ENCODE measurements at places on chromosomes 2 and 18. TPM values are rescaled to one million over a fixed set of nuclear protein-coding genes. Genes with fewer than 3 reads are reported as not detected.

GRCh38 chr2:109537565-109538222 lies 76.1 kb downstream of the SEPTIN10 start:
- H3K27ac ChIP-seq, result no peak overlapping the region
- no peak for DNase-seq
- no peak overlapping the region for H3K4me3 ChIP-seq
- no peaks in the 10 kb centered on the region for H3K27me3 ChIP-seq
- no peaks in the 10 kb centered on the region for H3K4me1 ChIP-seq

GRCh38 chr18:78579449-78579848 lies 400.2 kb upstream of the SALL3 start:
- H3K27me3 ChIP-seq, result no peaks in the 10 kb centered on the region
- H3K27ac ChIP-seq, result no peak overlapping the region
- DNase-seq, result no peak
- H3K4me1 ChIP-seq, result no peaks in the 10 kb centered on the region
- no peak overlapping the region for H3K4me3 ChIP-seq

The TUBB8B gene
- total RNA-seq, result not detected

- H3K4me3 ChIP-seq, result no peak overlapping the region
- peaks cover 27% of the 10 kb centered on the region for H3K36me3 ChIP-seq
- H3K4me1 ChIP-seq, result no peaks in the 10 kb centered on the region
Observed at GRCh38 chr2:27202854-27203253, 9.0 kb upstream of the ATRAID start.

DNA sequence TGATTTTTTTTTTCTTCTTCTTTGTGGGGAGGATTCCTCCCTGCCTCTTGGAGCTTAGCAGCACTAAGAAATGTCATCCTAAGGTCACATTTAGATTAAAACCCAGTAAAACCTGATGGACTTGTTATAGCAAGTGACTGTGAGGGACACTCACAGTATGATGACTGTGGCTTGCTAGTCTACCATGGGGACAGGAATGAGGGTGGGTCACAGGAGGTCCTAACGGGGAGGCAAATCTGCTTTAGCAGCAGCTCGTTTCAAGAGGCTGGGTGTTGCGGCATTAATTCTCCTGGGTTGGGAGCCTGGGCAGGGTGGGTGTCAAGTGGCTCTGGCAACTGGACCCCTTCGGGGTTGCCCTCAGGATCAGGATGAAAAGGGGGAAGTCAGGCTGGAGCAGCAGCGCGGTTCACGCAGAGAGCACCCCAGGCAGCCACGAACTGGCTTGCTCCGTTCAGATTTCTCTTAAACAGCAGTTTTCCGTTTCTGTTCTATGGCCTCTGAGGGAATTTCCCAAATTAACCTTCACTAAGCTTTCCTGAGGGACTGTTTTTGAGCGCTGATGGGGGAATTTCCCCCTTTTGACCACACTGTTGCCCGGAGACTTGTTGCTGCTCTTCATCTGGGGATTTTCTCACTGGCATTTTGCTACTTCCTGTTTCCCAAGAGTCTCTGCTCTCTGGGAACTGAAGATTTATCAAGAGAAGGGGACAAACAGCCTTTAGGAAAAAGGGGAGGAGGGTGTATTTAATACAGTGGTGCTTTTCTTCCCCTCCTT lies 59.8 kb upstream of the PELI1 start:
- H3K4me1 ChIP-seq, result peaks cover 84% of the 10 kb centered on the region
- H3K4me3 ChIP-seq, result peak overlapping the region; percentile 65
- no peaks in the 10 kb centered on the region for H3K27me3 ChIP-seq
- peak; percentile 75 for DNase-seq

DNA sequence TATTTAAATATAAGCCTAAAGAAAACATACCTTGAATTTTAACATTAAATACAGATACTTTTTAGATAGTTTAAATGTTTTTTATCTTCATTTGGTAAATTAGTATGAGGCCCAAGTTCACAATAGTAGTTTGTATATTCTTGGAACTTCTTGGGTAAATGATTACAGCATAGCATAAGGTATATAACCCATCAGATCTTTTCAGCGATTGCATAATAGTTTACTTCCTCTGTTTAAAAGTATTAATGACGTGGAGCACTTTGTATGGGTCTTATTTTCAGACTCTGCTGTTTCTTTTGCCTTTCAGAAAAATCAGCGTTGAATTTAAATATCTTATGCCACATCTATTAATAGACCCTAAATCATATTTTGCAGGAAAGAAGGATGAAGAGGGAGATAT lies 60.2 kb downstream of the CHRNA1 start:
- H3K36me3 ChIP-seq, result no peaks in the 10 kb centered on the region
- no peak overlapping the region for H3K27ac ChIP-seq
- H3K27me3 ChIP-seq, result no peaks in the 10 kb centered on the region
- no peaks in the 10 kb centered on the region for H3K4me1 ChIP-seq
- H3K4me3 ChIP-seq, result no peak overlapping the region

GRCh38 chr2:68834737-68835376 lies 36.3 kb downstream of the BMP10 start:
- no peak overlapping the region for H3K4me3 ChIP-seq
- H3K36me3 ChIP-seq, result no peaks in the 10 kb centered on the region
- H3K27me3 ChIP-seq, result no peaks in the 10 kb centered on the region
- no peak overlapping the region for H3K27ac ChIP-seq

DNA sequence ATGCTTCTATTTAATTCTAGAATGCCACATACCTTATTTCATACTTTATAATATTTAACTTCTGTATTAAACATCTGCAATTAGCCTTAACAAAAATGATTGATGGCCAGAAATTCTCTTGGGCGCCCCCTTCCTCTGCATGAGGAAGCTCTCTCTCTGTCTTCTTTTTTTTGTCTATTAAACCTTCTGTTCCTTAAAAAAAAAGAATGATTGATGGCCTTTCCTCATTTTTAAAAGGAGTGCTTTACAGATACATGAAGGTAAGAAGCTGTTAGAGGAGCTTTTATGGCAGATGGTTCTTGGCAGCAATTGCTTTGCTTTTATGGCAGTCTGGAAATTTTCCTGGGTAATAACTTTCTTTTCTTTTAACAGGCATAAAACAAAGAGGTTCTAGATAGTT lies 526.9 kb downstream of the SLC4A3 start:
- no peaks in the 10 kb centered on the region for H3K4me1 ChIP-seq
- DNase-seq, result no peak
- peaks cover 4% of the 10 kb centered on the region for H3K27me3 ChIP-seq
- H3K27ac ChIP-seq, result no peak overlapping the region

- H3K27ac ChIP-seq, result no peak overlapping the region
- no peak overlapping the region for H3K4me3 ChIP-seq
- peaks cover 19% of the 10 kb centered on the region for H3K4me1 ChIP-seq
- H3K36me3 ChIP-seq, result no peaks in the 10 kb centered on the region
- peaks cover 6% of the 10 kb centered on the region for H3K27me3 ChIP-seq
Observed at GRCh38 chr2:11582862-11583752, 49.3 kb downstream of the GREB1 start.

DNA sequence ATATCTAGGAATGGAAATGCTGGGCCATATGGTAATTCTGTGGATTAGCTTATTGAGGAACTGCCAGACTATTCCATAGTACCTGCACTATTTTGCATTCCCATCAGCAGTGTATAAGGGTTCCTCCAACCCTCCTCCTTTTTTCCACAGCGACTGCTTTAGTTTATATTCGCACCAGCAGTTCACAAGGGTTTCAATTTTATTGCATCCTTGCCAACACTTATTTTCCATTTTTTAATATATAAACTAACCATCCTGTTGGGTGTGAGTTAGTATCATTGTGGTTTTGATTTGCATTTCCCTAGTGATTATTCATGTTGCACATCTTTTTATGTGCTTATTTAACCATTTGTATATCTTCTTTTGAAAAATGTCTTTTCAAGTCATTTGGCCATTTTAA lies 67.0 kb downstream of the NAT8 start:
- no peaks in the 10 kb centered on the region for H3K27me3 ChIP-seq
- peaks cover 12% of the 10 kb centered on the region for H3K4me1 ChIP-seq
- H3K27ac ChIP-seq, result no peak overlapping the region

The CDH19 gene
- not detected for total RNA-seq

The MOGAT1 gene
- total RNA-seq, result not detected

The FAM237A gene
- not detected for total RNA-seq

- H3K27me3 ChIP-seq, result no peaks in the 10 kb centered on the region
- DNase-seq, result no peak
- no peak overlapping the region for H3K27ac ChIP-seq
- H3K4me1 ChIP-seq, result no peaks in the 10 kb centered on the region
- H3K36me3 ChIP-seq, result no peaks in the 10 kb centered on the region
Observed at GRCh38 chr2:220181165-220181564, 553.7 kb downstream of the SLC4A3 start.

The SERPINB3 gene
- total RNA-seq, result not detected

- no peak overlapping the region for H3K4me3 ChIP-seq
- H3K4me1 ChIP-seq, result no peaks in the 10 kb centered on the region
- H3K36me3 ChIP-seq, result peaks cover 12% of the 10 kb centered on the region
- no peak overlapping the region for H3K27ac ChIP-seq
- DNase-seq, result no peak
- H3K27me3 ChIP-seq, result no peaks in the 10 kb centered on the region
Observed at GRCh38 chr2:10185046-10185445, 62.5 kb downstream of the RRM2 start.

The UGT1A7 gene
- total RNA-seq, result not detected

The GPBAR1 gene
- total RNA-seq, result 0.10 TPM

- no peak for DNase-seq
- H3K27me3 ChIP-seq, result peaks cover 9% of the 10 kb centered on the region
- H3K36me3 ChIP-seq, result no peaks in the 10 kb centered on the region
- H3K27ac ChIP-seq, result no peak overlapping the region
Observed at GRCh38 chr2:160125828-160126227, 63.4 kb upstream of the PLA2R1 start.

DNA sequence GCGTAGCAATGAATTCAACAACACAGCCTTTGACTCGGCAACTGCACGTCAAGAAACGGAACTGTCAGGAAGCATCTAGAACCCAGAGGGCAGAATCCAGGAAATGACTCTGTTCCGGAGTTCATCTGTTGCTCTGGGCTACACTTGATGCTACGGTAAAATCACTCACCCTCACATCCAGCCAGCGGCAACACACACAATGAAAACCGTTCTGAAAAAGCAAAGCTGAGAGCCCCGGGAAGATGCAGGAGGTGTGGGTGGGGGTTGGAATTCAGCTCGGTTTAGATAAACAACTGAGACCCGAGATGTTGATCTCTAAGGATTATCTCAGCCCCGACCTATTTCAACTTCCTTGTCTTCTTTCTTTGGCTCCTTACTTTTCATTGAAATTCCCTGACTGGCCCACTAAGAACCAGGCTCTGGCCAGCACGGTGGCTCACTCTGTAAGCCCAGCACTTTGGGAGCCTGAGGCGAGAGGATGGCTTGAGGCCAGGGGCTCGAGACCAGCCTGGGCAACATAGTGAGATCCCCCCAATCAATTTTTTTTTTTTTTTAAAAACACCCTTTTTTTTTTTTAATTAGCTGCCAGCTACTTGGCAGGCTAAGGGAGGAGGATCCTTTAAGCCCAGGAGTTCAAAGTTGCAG lies 13.3 kb upstream of the RAB17 start:
- no peaks in the 10 kb centered on the region for H3K36me3 ChIP-seq
- H3K4me3 ChIP-seq, result peak overlapping the region; percentile 20
- H3K4me1 ChIP-seq, result peaks cover 18% of the 10 kb centered on the region

The SERPINB12 gene
- not detected for total RNA-seq

GRCh38 chr2:53787614-53788289 lies 908 bp downstream of the ERLEC1 start:
- no peaks in the 10 kb centered on the region for H3K27me3 ChIP-seq
- H3K4me1 ChIP-seq, result peaks cover 47% of the 10 kb centered on the region
- DNase-seq, result peak; percentile 31
- peak overlapping the region; percentile 89 for H3K27ac ChIP-seq

GRCh38 chr2:143762176-143762928 lies 633.1 kb downstream of the ARHGAP15 start:
- no peak overlapping the region for H3K27ac ChIP-seq
- H3K36me3 ChIP-seq, result peaks cover 15% of the 10 kb centered on the region
- no peak for DNase-seq
- no peak overlapping the region for H3K4me3 ChIP-seq
- H3K27me3 ChIP-seq, result no peaks in the 10 kb centered on the region

The MATN3 gene
- total RNA-seq, result not detected

GRCh38 chr18:2961821-2962220 lies 51.1 kb downstream of the LPIN2 start:
- peaks cover 17% of the 10 kb centered on the region for H3K36me3 ChIP-seq
- no peaks in the 10 kb centered on the region for H3K27me3 ChIP-seq
- peak overlapping the region; percentile 75 for H3K4me3 ChIP-seq
- DNase-seq, result peak; percentile 52
- peak overlapping the region; percentile 100 for H3K27ac ChIP-seq

- no peak overlapping the region for H3K27ac ChIP-seq
- DNase-seq, result no peak
- H3K36me3 ChIP-seq, result no peaks in the 10 kb centered on the region
- H3K4me3 ChIP-seq, result no peak overlapping the region
- peaks cover 19% of the 10 kb centered on the region for H3K4me1 ChIP-seq
- no peaks in the 10 kb centered on the region for H3K27me3 ChIP-seq
Observed at GRCh38 chr18:13335903-13336302, 117.3 kb downstream of the LDLRAD4 start.

The PCARE gene
- total RNA-seq, result not detected

The DPYSL5 gene
- total RNA-seq, result 0.07 TPM

DNA sequence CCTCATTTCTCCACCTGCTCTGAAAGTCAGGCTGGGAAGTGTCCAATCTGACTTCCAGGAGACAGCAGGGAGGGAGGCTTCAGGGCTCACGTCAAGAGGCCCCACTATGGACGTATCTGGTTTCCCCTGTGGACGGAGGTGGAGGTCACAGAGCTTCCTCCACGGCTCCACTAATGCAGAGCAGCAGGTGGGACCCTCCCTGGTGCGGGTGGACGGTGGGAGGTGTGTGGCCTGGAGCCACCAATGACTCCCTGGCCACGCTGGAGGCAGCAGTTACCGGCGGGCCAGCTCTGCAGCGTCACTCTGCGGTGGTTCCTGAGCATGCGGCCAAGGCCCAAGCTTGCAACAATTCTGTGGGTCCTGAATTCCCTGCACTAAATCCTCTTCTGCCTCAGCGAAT lies 9.0 kb downstream of the CRACDL start:
- H3K4me1 ChIP-seq, result no peaks in the 10 kb centered on the region
- no peaks in the 10 kb centered on the region for H3K36me3 ChIP-seq
- no peak overlapping the region for H3K27ac ChIP-seq
- H3K4me3 ChIP-seq, result no peak overlapping the region
- no peaks in the 10 kb centered on the region for H3K27me3 ChIP-seq
- no peak for DNase-seq

The HTR2B gene
- not detected for total RNA-seq

The FOXD4L1 gene
- not detected for total RNA-seq

DNA sequence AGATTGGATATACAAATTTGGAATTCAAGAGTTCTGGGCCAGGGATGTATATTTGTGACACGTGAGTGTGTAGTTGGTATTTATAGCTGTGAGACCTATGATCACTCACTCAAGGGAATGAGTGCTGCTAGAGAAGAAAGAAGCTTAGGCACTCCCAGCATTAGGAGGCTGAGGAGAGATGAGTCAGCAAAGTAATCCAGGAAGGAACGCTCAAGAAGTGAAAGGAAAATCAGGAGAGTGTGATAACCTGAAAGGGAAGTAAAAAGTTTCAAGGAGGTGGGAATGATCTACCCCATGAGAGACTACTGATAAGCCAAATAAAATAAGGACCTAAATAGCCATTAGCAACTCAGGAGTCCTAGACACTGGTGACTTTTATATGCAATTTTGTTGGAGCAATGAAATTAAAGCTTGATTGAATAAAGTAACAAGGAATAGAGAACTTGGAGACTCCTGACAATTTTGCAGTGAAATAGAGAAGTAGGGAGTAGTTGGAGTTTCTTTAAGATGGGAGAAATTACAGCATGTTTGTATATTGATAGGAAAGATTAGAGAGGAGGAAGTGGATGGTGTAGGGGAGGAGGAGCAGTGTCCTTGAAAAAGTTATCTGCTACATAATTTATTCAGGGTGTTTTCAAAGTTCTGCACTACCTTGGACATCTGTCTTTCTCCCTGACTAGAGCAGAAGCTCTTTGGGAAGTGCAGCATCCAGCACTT lies 89.9 kb downstream of the UBE2E3 start:
- DNase-seq, result no peak
- no peaks in the 10 kb centered on the region for H3K27me3 ChIP-seq
- no peaks in the 10 kb centered on the region for H3K36me3 ChIP-seq

Measured in activated naive CD4-positive, alpha-beta T cell treated with anti-CD3 and anti-CD28 coated beads for 36 hours (primary cell).